Naive thymus-derived CD4-positive, alpha-beta T cell (primary cell): ENCODE measurements at places on chromosomes 6 and 20.

DNA sequence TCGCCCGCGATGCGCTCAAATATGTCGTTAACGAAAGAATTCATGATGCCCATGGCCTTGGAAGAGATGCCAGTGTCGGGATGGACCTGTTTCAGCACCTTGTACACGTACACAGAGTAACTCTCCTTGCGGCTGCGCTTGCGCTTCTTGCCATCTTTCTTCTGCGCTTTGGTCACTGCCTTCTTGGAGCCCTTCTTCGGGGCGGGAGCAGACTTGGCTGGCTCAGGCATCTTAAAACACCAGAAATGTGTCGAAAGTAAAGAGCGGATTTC lies 36.4 kb downstream of the HFE start:
- DNase-seq: no peak

DNA sequence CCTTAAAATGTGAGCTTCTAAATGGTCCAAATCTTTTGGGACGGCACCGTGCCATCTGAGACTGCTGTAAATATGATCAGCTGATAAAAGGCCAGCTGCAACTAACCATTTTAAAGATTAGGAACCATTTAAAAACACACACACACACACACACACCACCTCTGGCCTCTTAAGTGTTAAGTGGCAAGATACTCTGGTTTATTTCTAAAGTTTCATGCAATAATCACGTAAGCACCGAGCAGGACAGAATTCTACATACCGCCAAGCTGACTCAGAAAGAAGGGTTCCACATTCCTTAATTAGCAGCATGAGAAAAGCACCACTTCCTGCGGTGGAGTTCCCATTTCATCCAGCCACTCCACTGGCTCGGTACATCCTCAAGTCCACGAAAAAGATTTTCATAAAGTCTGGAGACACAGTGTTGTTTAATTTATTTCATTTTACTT lies 17.8 kb upstream of the ZNF217 start:
- DNase-seq: no peak

GRCh38 chr6:12603673-12604049 lies 112.9 kb upstream of the PHACTR1 start:
- no peak for DNase-seq

- DNase-seq: no peak
Measured at GRCh38 chr20:50721881-50722281, 9.5 kb upstream of the PARD6B start.

- no peak for DNase-seq
Measured at GRCh38 chr20:51574248-51575033, 31.9 kb upstream of the NFATC2 start.
